ENCODE measurements at places on chromosomes 5 and 9. TPM values are rescaled to one million over a fixed set of nuclear protein-coding genes. Genes with fewer than 3 reads are reported as not detected.

Gene SLC6A18
- not detected for total RNA-seq

Gene TOR2A
- 9.2 TPM for total RNA-seq

Gene TTC23L
- total RNA-seq, result not detected

Gene PCDHGB6
- total RNA-seq, result 0.80 TPM

Gene MOB3B
- total RNA-seq, result not detected

Gene GPRIN1
- 10.1 TPM for total RNA-seq

Gene PCDHGB7
- total RNA-seq, result 0.90 TPM

Gene LRRC19
- total RNA-seq, result not detected

Gene HABP4
- 7.7 TPM for total RNA-seq

Gene FXN
- 3.1 TPM for total RNA-seq

Gene PDE6A
- 0.11 TPM for total RNA-seq

Gene EGR1
- 16.8 TPM for total RNA-seq

Gene ERGIC1
- total RNA-seq, result 58.7 TPM

Gene KIF4B
- total RNA-seq, result 0.03 TPM

Gene ZNF367
- total RNA-seq, result 28.6 TPM

Gene LVRN
- total RNA-seq, result not detected

Gene NOXA1
- total RNA-seq, result 0.56 TPM

Gene HCN1
- 0.24 TPM for total RNA-seq

Gene ESM1
- 18.3 TPM for total RNA-seq

Gene DPYSL3
- 30.1 TPM for total RNA-seq

Gene CTXN3
- not detected for total RNA-seq

Gene SLC34A3
- total RNA-seq, result not detected
